ENCODE measurements at places on chromosomes 16 and 17.

DNA sequence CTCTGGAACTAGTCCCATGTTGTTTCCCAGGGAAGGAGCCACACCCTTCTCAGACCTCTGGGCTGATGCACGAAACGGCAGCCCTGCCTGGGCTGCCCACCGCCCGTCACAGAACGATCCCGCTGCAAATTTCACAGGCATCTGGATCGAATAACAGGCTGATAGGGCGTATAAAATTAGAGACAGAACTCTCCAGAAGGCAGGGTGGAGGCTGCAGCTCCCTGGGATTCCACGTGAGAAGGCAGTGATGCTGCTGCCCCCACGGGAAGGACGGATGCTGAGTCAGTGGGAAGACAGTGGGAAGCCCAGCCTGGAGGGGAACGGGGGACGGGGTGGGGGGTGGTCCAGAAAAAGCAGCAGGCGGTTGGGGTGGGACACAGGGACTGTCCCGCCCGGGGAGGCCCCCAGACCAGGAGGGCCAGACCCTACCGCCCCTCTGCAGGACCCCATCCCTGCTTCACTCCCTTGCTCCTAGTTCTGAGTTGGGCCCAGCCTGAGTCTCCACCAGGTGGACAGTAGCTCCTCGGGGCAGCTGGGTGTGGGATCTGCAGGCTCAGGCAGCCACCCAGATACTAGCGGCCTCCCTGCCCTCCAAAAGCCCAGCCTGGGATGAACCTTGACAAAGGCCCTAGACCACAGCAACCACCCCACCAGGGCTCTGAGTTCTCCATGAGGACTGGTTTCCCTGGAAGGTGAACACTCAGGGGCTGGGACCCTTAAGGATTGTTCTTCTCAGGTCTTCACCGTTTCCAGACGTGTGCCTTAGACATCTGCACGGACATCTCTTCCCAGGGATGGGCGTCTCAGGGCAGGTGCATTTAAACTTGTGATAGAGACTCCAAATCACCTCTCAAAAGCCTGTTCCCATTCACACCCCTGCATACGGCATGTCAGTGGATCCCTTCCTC is 117.8 kb downstream of the METRNL start:
- no peak for DNase-seq

- no peak for DNase-seq
Observed at GRCh38 chr17:14429084-14429483, 128.2 kb downstream of the HS3ST3B1 start.

DNA sequence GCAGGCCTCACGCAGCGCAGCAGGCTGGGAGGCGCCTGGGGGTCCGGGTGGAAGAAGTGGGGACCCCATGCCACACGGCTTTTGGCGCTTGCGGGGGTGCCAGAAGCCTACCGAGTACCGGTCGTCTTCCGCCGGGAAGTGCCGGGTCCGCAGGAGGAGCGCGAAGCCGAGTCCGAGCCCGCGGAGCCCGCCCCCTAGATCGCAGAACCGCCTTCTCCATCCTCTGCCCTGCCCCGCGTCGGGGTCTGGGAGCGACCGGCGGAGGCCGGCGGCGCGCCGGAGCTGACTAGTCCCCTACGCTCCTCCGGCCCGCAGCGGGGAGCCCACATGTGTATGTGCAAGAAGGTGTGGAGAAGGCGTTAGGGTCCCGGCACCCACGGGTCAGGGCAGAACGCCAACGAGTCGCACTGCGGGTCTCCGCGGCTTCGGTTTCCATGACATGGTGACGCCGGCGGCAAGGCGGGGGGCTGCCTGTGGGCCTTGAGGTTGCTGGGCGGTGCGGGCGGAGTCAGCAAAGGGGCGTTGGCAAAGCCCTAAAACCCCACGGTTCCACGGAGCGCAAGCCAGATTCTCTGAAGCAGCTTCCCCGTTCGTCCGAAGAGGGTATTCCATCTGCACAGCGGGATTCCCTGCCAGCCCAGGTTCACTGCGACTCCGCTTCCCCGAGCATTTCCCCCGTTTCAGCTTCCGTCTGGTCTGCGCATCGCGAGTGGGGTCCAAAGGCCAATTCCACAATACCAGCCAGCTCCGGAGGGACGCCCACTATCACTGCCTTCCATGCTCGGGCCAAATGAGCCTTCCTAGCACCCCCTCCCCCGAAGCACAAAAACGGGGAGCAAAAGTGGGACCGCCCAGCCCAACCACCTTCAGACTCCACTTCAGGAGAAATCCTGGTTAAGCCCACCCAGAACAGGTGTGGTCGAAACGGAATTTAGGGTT is 2.3 kb upstream of the LHX1 start:
- DNase-seq, result peak; percentile 43

GRCh38 chr17:32461853-32462617 is 17.7 kb downstream of the PSMD11 start:
- DNase-seq, result peak; percentile 26

All from HEK293T (cell line).